Right renal pelvis (tissue), 4 donors: ENCODE measurements at places on chromosomes 6 and 20.

- no peak for DNase-seq
Measured at GRCh38 chr6:25054469-25054868, 118.7 kb upstream of the RIPOR2 start.

DNA sequence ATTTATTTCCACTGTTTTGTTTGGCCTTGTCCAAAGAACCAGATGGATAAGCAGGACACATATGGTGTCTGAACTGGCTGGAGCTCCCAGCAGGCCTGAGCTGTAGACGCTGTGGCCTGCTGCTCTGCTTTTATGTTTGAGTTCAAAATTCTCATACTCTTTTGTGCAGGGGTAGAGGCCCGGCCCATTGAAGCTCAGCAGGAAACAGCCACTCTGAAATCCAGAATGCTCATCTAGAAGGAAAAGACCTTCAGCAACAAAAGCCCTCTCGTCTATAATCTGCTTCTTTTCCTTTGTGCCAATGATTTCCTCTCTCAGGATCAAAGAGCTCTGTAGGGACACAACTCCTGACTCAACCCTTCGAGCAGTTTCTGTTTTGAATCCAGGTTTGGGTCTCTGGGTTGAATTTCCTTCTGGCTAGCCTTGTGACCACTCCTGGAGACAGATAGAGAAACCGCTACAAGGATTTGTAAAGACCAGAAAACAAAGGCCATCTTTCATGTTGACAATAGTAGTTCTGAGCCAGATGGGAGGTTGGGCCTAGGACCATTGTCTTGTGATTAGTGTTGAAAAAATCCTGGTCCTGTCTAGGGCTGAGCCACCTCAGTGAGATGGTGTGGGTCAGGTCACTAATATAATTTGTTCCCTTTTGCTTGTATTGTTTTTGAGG is 446.7 kb downstream of the BCKDHB start:
- no peak for DNase-seq

DNA sequence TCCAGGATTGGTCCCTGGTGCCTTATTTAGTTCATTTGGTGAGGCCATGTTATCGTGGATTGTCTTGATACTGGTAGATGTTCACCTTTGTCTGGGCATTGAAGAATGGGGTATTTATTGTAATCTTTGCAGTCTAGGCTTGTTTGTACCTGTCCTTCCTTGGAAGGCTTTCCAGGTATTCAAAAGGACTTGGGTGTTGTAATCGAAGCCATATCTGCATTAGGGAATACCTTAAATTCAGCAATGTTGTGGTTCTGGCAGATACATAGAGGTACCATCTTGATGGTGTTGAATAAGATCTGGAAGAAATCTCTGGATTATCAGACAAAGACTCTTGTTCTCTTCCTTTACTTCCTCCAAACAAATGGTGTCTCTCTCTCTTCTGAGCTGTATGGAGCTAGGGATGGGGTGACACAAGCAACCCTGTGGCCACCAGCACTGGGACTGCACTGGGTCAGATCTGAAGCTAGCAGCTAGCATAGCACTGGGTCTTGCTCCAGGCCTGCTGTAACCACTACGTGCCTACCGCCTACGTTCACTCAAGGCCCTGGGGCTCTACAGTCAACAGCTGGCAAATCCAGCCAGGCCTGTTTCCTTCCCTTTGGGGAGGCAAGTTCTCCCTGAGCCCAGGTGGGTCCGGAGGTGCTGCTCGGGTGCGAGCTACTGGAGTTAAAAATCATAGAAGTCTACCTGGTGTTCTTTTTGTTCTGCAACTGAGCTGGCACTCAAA is 261.1 kb upstream of the CITED2 start:
- DNase-seq = no peak

GRCh38 chr6:39344821-39345280 is 22.3 kb upstream of the KCNK16 start:
- DNase-seq = no peak

- no peak for DNase-seq
Measured at GRCh38 chr20:62306414-62307187, 3.8 kb downstream of the ADRM1 start.

DNA sequence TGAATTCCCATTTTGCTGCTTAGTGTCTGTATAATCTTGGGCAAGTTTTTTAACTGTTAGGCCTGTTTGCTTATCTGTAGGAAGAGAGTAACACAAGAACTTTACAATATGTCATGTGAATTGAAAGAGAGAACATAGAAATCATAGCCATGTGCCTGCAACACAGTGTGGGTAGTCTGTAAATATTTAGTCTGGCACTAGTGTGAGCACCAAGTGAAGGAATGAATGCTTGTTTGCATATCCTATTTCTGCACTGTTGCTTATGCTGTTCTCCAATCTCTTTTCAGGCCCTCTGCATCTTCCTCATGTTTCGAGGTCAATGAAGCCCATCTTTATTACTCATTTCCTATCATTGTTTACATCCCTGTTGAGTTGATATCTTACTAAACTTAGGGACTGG is 49.2 kb downstream of the CBFA2T2 start:
- DNase-seq = no peak

DNA sequence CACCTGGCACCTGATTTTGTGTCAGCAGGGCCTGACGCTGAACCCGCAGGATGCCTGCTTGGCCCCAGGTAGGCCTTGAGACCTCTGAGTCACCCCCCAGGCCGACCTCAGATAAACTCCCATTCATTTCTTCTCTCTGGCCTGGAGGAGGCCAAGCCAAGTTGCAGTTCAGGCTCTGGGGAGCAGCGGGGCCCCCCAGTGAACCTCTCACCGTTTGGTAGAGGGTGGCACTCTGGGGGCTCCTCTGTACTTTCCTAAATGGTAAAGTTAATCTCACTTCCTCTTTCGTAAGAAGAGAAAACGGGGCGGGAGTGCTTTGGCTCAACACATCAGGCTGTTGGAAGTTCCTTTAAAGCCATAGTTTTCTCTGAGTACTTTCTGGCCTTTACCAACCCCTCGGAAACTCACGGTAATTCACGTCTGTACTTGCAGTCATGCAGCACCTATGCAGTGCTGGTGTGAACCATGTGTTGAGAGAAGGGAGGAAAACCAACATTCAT is 2.8 kb downstream of the SIRPA start:
- no peak for DNase-seq

DNA sequence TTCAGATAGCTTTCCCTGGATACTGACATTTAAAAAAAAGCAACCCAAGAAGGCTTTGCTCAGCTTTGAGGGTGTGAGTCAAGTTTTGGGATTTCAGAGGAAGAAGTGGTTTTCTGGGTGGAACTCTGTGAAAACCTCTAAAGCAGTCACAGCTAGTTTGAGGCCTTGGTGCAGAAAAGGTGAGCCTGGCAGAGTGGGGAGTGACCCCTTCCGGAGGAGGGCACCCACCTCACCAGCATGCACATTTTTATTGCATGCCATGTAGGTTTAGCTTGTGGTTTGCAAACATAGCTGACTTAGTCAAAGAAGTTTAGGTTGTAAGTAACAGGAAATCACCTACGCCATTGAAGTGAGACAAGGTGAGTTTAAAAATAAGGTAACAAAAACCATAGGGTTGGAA is 146.8 kb upstream of the PMEPA1 start:
- DNase-seq = no peak

DNA sequence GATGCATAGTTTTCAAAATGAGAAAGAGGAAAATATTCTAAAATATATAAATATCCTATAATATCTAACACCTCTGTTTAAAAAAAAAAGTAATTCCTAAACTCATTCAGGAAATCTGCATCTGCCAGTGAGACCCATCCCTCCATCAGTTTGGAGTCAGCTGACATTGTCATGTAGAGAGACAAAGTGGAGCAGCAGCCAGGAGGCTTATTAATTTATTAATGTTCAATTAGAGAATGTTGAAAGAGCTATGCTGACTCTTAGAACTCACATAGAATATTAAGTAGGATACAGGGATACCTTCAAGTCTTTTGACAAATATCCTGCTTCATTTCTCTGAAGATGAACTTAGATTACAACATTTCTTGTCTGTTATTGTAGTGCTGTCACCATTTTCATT is 12.8 kb upstream of the PERP start:
- no peak for DNase-seq

- no peak for DNase-seq
Measured at GRCh38 chr6:11076540-11076939, 17.1 kb upstream of the SMIM13 start.

DNA sequence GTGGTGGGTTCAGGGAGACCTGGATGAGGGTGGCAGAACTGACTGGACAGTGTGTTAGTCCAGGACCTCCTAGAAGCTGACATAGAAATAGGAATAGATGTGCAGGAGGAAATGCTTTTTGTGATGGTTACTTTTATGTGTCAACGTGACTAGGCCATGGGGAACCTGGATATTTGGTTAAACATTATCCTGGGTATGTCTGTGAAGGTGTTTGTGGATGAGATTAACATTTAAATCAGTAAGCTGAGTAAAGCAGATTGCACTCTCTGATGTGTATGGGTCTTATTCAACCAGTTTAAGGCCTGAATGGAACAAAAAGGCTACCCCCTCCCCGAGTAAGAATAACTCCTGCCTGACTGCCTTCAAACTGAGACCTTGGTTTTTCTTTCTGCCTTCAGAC is 219.3 kb downstream of the DHX35 start:
- no peak for DNase-seq

- no peak for DNase-seq
Measured at GRCh38 chr20:23614163-23614562, 8.4 kb upstream of the CST9 start.

GRCh38 chr6:95572098-95572497 is 5.2 kb upstream of the MANEA start:
- DNase-seq = no peak

- DNase-seq = no peak
Measured at GRCh38 chr6:4942673-4943009, 61.2 kb downstream of the RPP40 start.

- no peak for DNase-seq
Measured at GRCh38 chr6:42368181-42368580, 83.5 kb downstream of the TRERF1 start.

DNA sequence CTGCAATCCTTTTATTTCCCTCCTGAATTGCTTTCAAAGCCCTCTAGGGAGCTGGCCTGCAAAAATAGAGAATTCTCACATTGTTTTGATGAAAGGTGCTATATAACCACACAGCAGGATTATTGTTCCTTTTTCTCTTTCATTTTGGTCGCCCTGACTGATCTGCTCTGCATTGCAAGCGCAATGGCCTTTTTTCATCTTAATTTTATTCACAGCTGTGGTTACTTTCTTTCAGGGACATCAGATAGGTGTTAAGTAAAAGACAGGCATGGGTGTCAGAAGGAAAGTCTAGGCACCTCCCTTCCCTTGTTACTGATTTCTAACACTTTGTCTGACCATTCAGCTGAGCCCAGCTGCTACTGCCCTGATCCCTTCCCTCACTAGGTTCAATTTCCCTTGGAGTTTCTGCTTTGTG is 850.5 kb upstream of the MAP3K7 start:
- DNase-seq = no peak

DNA sequence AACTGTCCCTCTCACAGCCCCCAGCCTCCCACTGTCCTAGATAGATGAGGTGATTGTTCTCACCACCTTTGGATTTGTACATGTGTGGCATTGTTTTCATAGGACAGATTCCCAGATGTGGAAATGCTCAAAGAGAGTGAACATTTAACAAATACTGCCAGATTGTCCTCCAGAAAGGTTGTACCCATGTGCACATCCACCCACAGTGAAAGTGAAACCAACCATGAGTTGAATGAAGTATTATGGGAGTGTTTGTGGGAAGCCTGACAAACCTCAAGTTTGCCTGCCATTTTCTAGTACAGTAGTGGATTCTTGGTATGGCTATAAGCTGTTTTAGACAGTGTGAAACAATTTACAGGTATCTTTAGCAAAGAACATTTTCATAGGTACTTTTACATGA is 42.7 kb downstream of the ANKRD6 start:
- DNase-seq = no peak

GRCh38 chr6:41548098-41548840 is 2.1 kb downstream of the FOXP4 start:
- no peak for DNase-seq

GRCh38 chr20:2745936-2746635 is 53.5 kb downstream of the EBF4 start:
- no peak for DNase-seq

- DNase-seq = no peak
Measured at GRCh38 chr6:40692337-40692736, 105.2 kb upstream of the LRFN2 start.

GRCh38 chr6:10310826-10311225 is 104.0 kb downstream of the TFAP2A start:
- no peak for DNase-seq

- no peak for DNase-seq
Measured at GRCh38 chr20:57620274-57620990, at the start of gene ZBP1. ZBP1 (minus strand) TSS chr20:57620426; CDS start chr20:57620295, 131 bp downstream.

DNA sequence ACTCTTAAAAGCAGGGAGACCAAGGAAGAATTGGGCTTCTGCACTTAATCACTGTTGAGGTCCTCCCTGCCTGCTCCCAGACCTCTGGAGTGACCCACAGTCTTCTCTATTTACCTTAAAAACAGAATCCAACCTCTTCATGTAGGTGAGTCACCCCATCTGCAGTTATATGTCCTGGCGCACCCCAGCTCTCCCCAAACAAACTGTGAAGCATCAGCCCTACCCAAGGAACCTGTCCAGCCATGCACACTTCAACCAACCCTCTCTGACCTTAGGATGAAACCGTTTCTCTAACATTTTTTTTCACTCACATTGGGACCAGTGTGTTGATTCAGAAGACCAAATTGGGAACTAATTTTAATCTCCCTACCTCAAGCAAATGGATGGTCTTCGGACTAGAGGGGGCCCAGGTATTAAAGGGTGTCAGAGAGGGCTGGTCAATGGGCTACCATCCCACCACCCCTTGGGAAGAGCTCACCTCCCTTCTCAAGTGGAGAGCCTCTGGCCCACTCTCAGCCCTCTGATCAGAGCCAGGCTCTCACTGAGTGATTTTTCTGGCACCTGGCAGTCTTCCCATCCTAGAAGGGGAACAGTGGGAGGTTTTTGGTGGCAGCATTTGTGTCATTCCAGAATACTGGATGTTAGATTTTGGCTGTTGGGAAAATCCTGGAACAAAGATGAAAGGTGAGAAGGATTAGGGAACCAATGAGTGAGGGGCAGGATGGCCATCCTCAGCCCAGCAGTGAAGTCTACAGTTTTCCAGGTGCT is 203.6 kb downstream of the LRFN2 start:
- DNase-seq = no peak

- no peak for DNase-seq
Measured at GRCh38 chr6:12314751-12315150, 24.6 kb downstream of the EDN1 start.

DNA sequence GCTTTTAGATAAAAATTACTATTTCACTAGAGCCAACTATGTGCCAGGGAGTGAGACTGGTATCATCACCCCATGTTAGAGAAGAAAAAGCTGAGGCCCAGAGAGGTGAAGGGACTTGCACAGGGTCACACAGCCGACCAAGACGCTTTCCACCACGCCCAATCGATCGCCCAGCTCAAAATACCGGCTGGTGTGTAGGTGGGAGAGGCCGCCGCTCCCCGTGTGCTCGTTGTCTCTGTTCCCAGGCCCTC is 253 bp upstream of the SNPH start:
- DNase-seq = no peak

- peak; percentile 71 for DNase-seq
Measured at GRCh38 chr6:154548130-154548830, 37.8 kb upstream of the CNKSR3 start.

GRCh38 chr6:81818901-81819361 is 66.5 kb upstream of the TENT5A start:
- DNase-seq = no peak

- no peak for DNase-seq
Measured at GRCh38 chr20:62685781-62686555, 22.7 kb upstream of the NTSR1 start.
